ENCODE measurements at places on chromosomes 2 and 18. TPM values are rescaled to one million over a fixed set of nuclear protein-coding genes. Genes with fewer than 3 reads are reported as not detected.

GRCh38 chr2:205644018-205644417 lies 38.3 kb upstream of the NRP2 start:
- H3K4me3 ChIP-seq: no peak overlapping the region
- no peak overlapping the region for H3K27ac ChIP-seq
- peaks cover 4% of the 10 kb centered on the region for H3K4me1 ChIP-seq
- no peak for DNase-seq

GRCh38 chr2:147572622-147573021 lies 272.2 kb upstream of the ACVR2A start:
- H3K4me3 ChIP-seq: no peak overlapping the region
- H3K4me1 ChIP-seq: no peaks in the 10 kb centered on the region
- H3K36me3 ChIP-seq: no peaks in the 10 kb centered on the region
- no peak overlapping the region for H3K27ac ChIP-seq
- H3K27me3 ChIP-seq: no peaks in the 10 kb centered on the region
- DNase-seq: no peak

DNA sequence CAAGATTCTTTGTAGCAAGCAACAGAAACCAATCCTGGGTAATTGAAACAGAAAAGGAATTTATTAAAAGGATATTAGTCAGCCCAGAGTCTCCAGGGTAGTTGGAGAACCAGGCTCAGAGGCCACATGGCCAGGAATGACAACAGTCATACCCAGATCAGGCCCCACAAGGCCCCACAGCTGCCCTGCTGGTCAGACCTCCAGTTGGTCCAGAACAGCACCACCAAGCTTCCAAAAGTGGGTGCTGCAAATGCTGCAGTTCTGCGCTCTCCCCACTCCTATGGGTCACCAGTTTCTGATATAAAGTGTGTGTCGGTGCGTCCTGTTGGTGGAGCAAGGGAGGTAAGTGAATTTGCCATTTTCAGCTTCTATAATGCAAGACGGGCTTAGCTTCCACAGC lies 29.9 kb downstream of the KLHL29 start:
- H3K4me3 ChIP-seq: no peak overlapping the region
- no peaks in the 10 kb centered on the region for H3K36me3 ChIP-seq
- DNase-seq: no peak
- H3K27ac ChIP-seq: no peak overlapping the region
- H3K27me3 ChIP-seq: no peaks in the 10 kb centered on the region
- no peaks in the 10 kb centered on the region for H3K4me1 ChIP-seq

DNA sequence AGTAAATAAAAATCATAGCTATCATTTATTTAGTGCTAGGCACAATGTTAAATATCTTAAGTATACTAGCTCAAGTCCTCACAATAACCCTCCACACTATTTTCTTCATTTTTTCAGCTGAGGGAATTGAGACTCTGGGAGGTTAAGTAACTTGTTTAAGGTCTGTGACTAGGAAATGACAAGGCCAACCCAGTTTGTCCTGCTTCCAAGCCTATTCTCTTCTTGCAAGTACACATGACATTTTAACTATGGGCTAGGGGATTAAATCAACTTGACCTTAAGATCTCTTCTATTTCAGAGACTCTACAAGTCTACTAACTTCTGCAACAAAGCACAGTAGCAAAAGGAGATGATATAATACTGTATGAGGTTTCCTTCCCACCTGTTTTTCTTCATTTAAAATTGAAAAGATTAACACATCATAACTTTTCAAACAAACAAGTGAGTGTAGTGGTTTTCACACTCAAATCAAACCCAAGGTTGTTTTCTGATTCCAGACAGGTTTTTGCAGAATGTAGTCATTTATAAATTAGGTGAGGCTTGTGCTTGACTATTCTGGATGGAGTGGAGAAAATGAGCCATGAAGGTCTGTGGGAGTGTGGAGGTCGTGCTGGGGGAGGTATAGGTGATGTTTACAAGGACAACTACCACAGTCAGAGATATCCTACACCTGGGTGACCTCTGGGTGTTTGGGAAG lies 57.0 kb downstream of the CD28 start:
- no peaks in the 10 kb centered on the region for H3K4me1 ChIP-seq
- no peak overlapping the region for H3K27ac ChIP-seq
- no peaks in the 10 kb centered on the region for H3K36me3 ChIP-seq
- no peak overlapping the region for H3K4me3 ChIP-seq

GRCh38 chr2:69022548-69022947 lies 9.6 kb downstream of the ANTXR1 start:
- peaks cover 16% of the 10 kb centered on the region for H3K4me1 ChIP-seq
- no peak overlapping the region for H3K27ac ChIP-seq
- H3K4me3 ChIP-seq: no peak overlapping the region
- no peaks in the 10 kb centered on the region for H3K36me3 ChIP-seq

GRCh38 chr2:16321256-16321655 lies 344.4 kb downstream of the CYRIA start:
- no peak overlapping the region for H3K4me3 ChIP-seq
- H3K27me3 ChIP-seq: no peaks in the 10 kb centered on the region
- H3K4me1 ChIP-seq: peaks cover 10% of the 10 kb centered on the region
- no peaks in the 10 kb centered on the region for H3K36me3 ChIP-seq
- DNase-seq: no peak

GRCh38 chr2:85826990-85827878 lies 61.6 kb downstream of the ST3GAL5 start:
- H3K4me3 ChIP-seq: peak overlapping the region; percentile 21
- peak; percentile 83 for DNase-seq

DNA sequence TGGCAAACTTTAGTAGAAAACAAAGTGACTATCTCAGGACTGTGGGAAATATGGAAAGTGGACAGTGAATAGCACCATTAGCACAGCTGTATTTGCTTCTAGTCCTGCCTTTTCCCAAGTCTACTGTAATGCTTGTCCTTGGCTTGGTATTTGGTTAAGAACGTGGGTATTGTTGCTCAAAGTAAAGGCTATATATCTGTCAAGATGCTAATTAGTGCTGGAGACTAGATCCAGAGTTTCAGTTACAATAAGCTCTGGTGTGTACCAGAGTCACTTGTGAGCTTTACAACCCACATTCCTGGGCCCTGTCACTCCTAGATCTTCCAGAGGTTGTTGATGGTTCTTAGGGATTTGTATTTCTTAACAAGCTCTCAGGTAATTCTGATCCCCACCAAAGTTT lies 313.6 kb downstream of the SLC8A1 start:
- DNase-seq: no peak
- H3K4me1 ChIP-seq: no peaks in the 10 kb centered on the region
- no peaks in the 10 kb centered on the region for H3K27me3 ChIP-seq
- H3K4me3 ChIP-seq: no peak overlapping the region
- H3K27ac ChIP-seq: no peak overlapping the region
- H3K36me3 ChIP-seq: no peaks in the 10 kb centered on the region

DNA sequence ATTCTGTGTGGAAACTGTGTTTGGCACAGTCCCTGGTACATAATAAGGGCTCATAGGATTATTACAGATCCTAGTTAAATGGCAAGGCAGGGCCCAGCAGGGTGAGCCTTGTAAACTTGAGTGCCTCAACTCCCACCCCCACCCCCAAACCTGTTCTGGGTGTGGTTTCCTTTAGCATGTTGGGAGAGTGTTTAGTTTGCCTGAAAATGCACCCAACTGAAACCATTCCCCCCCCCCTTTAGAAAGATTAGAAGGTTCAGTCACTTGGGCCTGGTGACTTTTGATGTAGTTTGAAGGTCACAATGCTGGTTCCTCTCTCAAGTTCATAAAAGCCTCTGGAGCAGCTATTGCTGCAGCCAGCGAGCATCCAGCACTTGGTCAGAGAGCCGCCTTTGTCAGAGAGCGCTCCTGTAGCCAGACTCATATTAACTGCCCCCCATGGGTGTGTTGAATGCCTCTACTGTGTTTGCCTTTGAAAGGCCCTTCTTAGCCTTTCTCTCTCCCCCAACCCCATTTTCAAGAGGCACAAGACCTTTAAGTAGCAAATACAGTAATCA lies 113.7 kb downstream of the SPTBN1 start:
- no peaks in the 10 kb centered on the region for H3K27me3 ChIP-seq
- H3K27ac ChIP-seq: peak overlapping the region; percentile 59
- peaks cover 94% of the 10 kb centered on the region for H3K4me1 ChIP-seq

DNA sequence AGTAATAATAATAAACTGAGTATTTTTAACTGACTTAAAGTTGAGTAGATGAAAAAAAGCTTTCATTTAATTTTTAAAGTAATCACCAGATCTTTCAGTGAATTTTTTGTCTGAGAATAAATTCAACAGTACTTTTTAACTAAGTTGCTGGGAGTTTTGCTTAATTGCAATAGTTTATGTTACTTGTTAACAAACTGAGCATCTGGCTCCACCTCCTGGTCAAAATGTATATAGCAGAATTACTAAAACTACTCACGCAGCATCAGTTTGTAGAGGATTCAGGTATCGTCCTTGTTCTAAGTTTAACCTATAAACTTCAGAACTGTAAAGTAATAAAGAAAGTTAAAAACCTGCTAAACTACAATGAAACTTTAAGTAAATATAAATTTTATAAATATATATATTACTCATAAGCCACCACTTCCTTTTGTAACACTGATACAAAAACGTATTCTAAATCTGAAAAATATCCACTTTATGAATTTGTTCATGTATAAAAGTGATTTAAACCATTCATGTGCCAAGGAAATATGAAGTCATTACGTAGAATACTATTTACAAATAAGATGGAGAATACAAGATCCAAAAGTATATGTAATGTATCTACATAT lies 21.3 kb downstream of the NOL10 start:
- H3K27me3 ChIP-seq: no peaks in the 10 kb centered on the region
- H3K36me3 ChIP-seq: peaks cover 62% of the 10 kb centered on the region
- H3K4me1 ChIP-seq: no peaks in the 10 kb centered on the region
- H3K27ac ChIP-seq: no peak overlapping the region
- no peak overlapping the region for H3K4me3 ChIP-seq
- DNase-seq: no peak

GRCh38 chr2:179049546-179050311 lies at the start of gene CCDC141:
TSS of gene CCDC141 (minus strand) at chr2:179050137. CDS start at chr2:179049941, 196 bp downstream.
- no peaks in the 10 kb centered on the region for H3K36me3 ChIP-seq
- H3K4me3 ChIP-seq: peak within 1 kb of the TSS; percentile 46
- no peak for DNase-seq
- peaks cover 20% of the 10 kb centered on the region for H3K4me1 ChIP-seq
- no peaks in the 10 kb centered on the region for H3K27me3 ChIP-seq
- peak within 1 kb of the TSS; percentile 75 for H3K27ac ChIP-seq

- H3K36me3 ChIP-seq: no peaks in the 10 kb centered on the region
- DNase-seq: no peak
- H3K27me3 ChIP-seq: no peaks in the 10 kb centered on the region
- no peak overlapping the region for H3K27ac ChIP-seq
- H3K4me1 ChIP-seq: peaks cover 18% of the 10 kb centered on the region
- H3K4me3 ChIP-seq: no peak overlapping the region
Measured at GRCh38 chr18:55384551-55385275, 203.3 kb downstream of the TCF4 start.

DNA sequence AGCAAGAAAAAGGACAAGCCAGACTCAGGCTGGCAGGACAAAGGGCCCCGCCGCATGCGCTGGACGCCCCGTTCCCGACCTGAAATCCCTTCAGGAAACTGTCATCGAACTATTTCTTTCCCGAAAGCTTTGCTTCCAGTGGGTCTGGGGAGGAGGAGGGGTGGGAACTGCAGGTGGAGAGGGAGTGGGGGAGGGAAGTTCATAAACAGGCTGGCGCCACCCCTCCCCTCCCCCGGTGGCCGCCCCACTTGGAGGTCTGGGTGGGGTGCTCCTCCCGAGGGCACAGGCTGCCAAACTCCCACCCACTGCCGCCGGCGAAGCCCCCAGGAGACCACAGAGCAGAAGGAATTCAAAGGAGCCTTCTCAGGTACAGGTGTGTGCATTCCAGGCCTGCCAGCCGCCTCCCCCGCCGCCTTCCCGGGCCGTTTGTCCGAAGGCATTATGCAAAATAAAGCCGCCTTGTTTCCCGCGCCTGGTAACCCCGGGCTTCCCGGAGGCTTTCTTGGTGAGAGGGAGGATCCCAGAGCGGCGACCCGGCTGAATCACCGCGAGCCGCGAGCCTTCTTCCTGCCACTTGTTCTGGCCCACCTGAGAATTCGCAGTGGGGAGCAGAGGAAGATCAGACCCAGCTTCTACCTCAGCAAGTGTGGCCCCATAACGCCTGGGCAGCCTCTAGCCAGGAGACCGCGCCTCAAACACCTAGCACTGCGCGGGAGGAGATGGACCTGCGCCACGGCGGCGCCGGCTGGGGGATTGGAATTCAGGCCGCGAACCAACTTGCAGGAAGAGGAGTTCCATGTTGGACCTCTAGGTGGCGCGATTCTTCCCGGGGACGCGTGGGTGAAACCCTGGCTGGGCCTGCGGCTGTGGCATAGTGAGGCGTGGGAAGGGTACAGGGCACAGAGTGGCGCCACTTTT lies 101.9 kb downstream of the FOXI3 start:
- peaks cover 14% of the 10 kb centered on the region for H3K27me3 ChIP-seq
- peaks cover 3% of the 10 kb centered on the region for H3K4me1 ChIP-seq
- DNase-seq: peak; percentile 72
- no peaks in the 10 kb centered on the region for H3K36me3 ChIP-seq
- H3K27ac ChIP-seq: no peak overlapping the region

- no peak overlapping the region for H3K4me3 ChIP-seq
- DNase-seq: no peak
- H3K27ac ChIP-seq: no peak overlapping the region
- H3K4me1 ChIP-seq: no peaks in the 10 kb centered on the region
- H3K36me3 ChIP-seq: no peaks in the 10 kb centered on the region
Measured at GRCh38 chr18:72460210-72460680, 83.9 kb downstream of the CBLN2 start.

DNA sequence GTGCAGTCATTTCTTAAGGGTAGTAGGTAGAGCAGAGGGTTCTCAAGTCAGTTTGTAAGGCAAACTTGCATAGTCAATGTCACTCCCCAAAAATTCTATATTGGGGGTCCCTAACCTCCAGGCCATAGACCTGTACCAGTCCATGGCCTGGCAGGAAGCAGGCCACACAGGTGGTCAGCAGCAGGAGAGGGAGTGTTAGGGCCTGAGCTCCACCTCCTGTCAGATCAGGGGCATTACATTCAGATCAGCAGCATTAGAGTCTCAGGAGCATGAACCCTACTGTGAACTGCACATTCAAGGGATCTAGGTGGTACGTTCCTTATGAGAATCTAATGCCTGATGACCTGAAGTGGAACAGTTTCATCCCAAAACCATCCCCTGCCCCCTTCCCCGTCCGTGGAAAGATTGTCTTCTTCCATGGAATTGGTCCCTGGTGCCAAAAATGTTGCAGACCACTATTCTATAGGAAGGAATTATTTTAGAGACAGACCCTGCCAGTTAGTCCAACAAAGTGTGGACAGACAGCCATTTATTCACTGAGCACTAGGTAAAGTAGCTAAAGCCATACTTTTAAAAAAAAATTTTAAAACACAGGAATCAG lies 6.7 kb downstream of the COA5 start:
- H3K4me1 ChIP-seq: peaks cover 12% of the 10 kb centered on the region
- H3K27me3 ChIP-seq: no peaks in the 10 kb centered on the region
- no peak overlapping the region for H3K4me3 ChIP-seq
- DNase-seq: no peak
- H3K27ac ChIP-seq: no peak overlapping the region

COL6A3 gene
- total RNA-seq: 114 TPM

HOXD9 gene
- total RNA-seq: 0.86 TPM

MPP4 gene
- total RNA-seq: 0.30 TPM

ABCG5 gene
- not detected for total RNA-seq

SIX2 gene
- 0.38 TPM for total RNA-seq

SEMA4C gene
- 24.3 TPM for total RNA-seq

Measured in lower lobe of right lung (tissue), 2 donors.